ENCODE measurements at places on chromosomes 3 and 15.

- no peak for DNase-seq
Observed at GRCh38 chr3:53016236-53016635, 29.6 kb downstream of the SFMBT1 start.

DNA sequence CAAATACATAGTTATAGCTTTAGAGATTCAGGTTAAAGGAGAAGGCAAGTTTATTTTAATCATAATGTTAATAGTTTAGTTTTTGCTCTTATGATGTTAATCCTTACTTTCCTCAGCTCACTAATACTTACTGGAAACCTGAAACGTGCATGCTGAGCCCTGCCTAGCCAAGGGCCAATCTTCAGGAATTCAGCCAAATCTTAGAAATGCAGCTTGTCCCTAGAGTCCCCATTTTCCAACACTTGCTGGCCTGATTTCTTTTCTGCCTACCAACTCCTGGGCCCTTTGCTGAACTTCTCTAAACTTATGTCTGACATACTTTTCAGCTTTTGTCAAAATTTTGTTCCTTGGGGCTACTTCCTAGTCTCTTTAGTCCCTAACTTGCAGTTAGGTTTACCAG, 22.8 kb downstream of the BCHE start:
- no peak for DNase-seq

DNA sequence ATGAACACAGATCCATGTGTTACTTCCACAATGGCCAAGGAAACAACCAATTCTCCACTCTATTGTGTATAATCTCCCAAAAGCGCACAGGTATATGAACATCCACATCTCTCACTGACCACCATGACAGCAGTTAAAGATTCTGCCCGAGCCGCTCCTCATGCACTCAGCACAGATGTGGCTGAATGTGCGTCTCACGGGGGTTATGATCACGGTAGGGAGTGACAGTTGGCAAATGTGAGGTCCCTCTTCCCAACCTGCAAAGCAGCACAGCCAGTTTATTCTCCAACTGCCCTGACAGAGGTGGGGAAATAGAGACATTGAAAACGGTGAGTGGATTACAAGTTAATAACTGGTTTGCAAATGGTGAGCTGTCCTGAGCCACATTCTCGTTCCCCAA, 17.6 kb downstream of the FOXP1 start:
- no peak for DNase-seq

DNA sequence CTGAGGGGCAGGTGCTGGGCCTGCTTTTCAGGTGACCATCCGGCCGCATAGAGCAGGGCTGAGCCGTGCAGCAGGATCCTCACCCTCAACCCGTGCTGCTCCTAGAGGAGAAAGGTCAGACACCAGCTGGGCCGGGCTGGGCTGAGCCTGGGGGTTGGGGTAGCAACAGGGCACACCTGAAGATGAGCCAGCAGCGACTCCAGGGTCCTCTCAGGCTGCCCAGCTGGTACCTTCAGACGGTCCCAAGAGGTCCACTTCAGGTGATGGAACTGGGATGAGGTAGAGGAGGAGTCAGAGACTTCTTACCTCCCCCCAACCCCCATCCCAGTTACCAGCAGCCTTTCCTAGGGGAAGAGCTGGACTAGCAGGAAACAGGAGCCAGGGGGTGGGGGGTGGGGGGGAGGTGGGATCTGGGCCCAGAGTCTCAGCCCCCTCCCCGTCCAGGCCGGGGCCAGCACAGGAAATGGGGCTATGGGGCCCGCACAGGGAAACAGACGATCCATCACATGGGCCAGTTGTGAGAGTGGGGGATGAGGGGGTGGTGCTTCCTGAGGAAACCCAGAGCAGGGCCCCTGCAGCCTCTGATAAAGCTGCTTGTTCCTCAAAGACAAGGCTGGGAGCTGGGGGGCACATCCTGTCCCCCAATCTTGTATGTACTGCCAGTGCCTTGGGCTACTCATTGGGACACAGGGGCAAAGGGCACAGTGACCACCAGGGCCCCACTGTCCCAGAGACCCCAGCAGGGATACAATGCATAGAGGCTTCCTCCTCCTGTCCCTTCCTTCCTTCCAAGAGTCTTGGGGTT, 3.0 kb downstream of the INKA1 start:
- DNase-seq = peak; percentile 88

DNA sequence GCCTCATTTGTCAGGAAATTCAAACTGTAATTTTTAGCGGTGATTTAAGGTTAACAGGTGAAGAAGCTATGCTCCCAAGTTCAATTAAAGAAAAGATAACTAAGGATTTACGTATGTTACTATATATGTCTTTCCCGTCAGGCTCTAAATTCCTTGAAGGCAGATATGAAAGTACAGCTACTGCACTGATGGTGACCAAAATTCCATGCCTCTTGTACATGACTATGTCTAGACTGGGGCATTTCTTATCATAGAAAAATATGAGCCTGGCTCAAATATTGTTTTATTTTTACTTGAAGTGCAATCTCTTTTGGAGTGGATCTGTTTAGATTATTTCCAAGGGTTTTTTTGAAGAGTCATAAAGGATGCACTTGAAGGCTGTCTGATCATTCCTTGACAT, 647.1 kb upstream of the KCNMB2 start:
- DNase-seq = no peak

DNA sequence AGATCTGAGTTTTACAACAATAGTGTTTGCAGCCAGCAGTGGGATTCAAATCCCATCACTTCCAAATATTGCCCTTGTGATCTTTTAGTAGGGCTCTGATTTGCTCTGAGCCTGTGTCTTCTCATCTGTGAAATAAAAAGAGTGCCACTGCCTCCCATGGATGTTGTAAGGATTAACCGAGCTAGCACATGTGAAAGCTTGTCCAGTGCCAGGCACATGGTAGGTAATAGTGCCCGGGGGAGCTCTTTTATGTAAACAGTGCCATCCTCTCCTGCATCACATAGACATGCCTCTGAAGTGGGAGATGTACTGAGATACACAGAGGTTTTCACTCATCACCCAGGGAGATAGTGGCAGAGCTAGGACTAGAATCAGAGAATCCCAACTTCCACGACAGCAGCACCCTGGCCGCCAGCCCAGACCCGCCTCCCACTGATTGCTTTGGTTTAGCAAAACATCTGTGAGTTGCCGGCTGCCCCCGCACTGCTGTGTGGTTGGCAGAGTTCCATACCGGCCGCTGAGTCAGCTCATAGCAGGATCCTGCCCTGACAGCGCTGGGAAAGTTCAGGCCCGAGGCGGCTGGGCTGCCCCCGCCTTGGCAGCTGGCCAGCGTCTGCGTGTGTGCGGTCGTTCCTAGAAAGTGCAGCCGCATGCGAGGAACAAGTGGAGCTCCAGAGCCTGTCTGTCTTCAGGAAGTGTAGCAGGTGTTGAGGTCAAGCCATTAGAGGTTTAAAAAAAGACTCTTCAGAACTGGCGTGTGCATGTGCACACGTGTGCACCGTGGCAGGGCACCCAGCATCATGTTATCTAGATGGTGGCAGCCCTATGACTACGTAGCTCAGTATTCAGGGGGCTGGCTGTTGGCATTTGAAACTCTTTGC, 5.0 kb downstream of the ARID3B start:
- peak; percentile 92 for DNase-seq

DNA sequence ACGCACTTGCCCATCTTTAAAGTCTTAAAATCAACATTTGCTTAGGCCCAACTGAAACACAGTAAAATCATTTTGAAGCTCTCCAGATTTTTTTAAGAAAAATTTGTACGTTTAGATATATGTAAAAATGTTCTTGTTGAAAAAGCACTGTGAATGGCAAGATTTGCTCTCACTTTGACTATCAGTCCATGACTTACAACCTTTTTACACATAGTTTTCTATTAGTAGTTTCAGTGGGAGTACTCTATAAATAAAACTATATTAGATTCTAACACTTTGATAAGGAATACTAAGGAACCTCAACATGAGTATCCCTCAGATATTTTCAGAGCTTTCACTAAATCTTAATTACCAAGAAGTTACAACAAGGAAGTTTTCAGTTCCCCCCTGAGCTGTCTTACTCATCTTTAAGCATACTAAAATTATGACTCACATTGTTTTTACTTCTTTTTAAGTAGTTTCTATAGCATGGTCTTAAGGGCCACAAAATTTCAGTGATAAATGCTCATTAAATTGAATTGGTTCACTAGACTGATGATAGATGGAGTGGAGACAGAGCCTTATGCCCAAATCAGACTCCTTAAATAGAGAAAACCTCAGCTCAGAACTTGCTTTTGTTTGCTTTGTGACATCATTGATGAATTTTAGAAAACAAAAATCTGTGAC, 31.6 kb upstream of the RAP2B start:
- no peak for DNase-seq

GRCh38 chr3:127672429-127673190, at the start of gene ABTB1:
Gene ABTB1 (plus strand): TSS chr3:127672952. CDS start chr3:127673026, 74 bp downstream.
- peak; percentile 80 for DNase-seq

GRCh38 chr15:35595656-35596055, 49.7 kb upstream of the DPH6 start:
- DNase-seq = no peak

DNA sequence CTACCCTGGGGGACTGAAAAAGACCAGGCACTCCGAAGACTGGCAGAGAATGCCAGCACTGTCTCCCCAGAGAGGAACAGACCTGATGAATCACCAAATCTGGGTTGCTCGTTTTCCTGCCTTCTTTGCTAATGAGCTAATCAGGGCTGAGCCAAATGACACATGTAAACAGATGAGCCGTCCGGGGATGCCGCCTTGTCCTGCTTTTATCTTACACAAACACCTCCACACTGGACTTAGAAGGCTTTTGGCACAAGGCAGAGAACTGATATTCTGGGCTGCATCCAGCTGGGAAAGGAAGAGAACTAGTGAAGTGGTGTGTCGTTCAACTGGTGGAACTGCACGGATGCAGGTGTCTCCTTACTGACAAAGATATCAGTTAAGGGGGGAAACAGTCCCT, 88.1 kb downstream of the MECOM start:
- no peak for DNase-seq

DNA sequence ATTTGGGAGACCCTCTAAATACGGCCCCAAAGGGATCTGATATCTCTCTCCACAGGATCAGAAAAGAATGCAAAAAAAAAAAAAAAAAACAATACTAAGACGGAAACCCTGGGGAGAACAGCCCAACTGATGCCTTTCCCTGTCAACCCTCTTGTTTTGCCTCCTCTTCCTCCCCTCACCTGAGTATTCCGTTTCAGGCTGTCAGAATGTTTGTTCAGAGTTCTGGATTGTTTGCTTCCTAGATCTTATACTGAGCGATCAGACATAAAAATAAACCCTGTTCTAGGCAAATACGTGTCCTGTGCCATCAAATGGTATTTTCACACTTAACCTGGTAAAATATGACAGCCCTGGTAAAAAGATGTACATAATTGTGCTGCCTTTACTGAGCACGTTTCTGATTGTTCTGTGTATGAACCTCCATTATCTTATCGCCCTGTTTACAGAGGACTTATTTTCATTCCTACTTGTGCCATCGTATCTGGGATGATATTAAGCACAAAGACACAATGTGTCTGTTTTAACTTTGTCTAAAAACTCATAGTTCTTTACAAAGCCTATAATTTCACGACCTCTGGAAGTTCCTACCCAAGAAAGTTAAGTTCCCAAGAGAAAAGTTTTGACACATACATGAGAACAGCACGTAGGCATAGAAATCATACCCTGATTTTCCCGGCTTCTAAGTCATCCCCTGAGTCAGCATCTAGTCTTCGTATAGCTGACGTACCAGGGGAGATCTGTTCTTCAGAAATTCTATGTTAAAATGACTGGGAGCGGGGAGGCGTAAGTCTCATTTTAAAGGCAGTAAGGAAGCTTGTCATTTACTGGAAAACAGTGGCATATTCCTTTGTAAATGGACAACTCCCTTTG, 856 bp downstream of the ZBTB38 start:
- no peak for DNase-seq

DNA sequence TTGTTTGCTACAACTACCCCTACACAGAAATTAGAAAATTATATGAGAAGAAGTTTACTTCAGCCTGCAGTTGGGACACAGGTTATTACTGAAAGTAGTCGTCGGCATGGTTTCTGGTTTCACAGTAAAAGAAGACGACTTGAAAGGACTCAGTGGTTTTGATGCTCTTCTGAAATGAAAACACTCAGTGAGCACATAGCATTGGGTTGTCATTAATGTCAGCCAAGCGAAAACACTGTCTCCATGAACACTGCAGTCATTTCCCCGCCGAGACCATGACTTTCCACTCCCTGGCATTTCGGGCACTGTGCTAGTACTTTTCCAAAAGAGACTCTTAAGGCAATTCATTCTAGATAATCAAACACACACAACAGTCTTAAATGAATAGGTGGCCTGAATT, 69.2 kb upstream of the ICE2 start:
- no peak for DNase-seq

DNA sequence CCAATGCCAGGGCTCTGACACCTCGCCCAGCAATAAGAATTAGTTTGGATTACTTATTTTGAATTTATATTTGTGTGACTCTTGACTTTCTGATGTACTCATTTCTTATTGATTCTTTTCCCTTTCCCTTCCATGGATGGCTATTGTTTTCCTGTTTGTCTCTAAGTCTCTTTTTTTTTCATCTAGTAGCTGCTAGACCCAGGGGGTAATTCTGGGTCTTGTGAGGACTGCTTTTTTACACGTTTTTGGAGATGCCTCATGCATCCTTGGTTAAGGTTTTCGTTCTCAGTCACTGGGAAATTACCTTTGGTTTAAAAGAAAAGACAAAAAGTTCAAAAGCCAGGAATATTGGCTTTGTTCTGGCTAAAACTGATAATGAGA, 70.2 kb upstream of the STRIT1 start:
- no peak for DNase-seq

DNA sequence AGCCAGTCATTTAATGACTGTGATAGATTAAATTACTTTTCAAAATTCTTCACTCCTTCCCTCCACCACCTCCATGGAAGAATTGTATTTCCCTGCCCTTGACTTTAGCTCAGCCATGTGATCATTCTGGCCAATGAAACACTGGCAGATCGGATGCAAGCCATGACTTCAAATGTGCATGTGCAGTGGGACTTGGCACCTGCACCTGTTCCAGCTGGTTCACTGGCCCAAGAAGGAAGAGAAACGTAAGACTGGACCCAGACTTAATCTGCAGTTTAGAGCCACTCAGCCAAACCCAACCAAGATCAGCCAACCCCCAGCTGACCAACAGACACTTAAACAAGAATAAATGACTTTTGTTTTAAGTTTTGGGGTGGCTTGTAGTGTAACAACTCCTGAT, 11.8 kb downstream of the DPH3 start:
- no peak for DNase-seq

GRCh38 chr3:114700637-114701234, 406.9 kb downstream of the TIGIT start:
- no peak for DNase-seq

GRCh38 chr3:165464736-165465135, 268.6 kb upstream of the SLITRK3 start:
- DNase-seq = no peak
